ENCODE measurements at places on chromosomes 2 and 18. TPM values are rescaled to one million over a fixed set of nuclear protein-coding genes. Genes with fewer than 3 reads are reported as not detected.

DNA sequence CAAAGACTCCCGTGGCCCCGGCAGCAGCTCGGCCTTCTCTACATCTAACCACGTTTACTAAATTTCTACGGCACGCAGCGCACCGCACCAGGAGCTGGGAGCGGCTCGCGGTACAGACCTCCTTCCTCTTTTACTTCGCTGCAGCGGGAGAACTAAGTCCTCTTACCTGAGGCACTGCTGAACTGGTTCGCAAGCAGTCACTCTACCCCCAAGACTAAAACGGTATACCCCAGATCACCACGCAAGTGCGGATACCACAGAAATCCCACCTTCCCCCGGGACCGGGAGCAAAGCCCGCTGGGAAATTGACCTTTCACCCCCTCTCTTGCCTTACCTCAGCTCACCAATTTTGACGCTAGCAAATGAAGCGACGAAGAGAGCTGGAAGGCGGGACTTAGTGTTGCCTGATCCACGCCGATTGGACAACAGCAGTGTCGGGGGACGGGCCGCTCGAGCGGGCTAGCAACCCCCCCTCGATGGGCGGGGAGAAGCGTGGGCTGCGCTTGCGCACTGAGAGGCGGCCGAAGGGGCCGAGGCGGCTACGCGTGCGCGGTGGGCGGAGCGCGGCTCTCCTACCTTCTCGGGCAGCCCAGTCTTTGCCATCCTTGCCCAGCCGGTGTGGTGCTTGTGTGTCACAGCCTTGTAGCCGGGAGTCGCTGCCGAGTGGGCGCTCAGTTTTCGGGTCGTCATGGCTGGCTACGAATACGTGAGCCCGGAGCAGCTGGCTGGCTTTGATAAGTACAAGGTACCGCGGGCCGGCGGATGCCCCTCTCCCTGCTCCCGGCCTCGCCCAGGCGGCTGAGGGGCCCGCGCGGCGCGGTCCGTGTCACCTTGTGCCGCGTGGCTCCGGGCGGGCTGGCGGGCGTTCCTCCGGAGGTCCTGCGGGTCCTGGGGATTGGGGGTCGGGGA, at the start of gene SELENOI:
Gene SELENOI (plus strand): TSS at position 599 of the 909 bp plus-strand sequence. CDS start 90 bp downstream, at position 689.
- peak within 1 kb of the TSS; percentile 97 for H3K4me3 ChIP-seq
- H3K27ac ChIP-seq = peak within 1 kb of the TSS; percentile 89
- H3K27me3 ChIP-seq = no peaks in the 10 kb centered on the region
- DNase-seq = peak; percentile 99

- H3K27ac ChIP-seq = no peak overlapping the region
- H3K4me3 ChIP-seq = no peak overlapping the region
- H3K36me3 ChIP-seq = no peaks in the 10 kb centered on the region
- no peaks in the 10 kb centered on the region for H3K4me1 ChIP-seq
- no peak for DNase-seq
Observed at GRCh38 chr2:16315908-16316307, 349.7 kb downstream of the CYRIA start.

DNA sequence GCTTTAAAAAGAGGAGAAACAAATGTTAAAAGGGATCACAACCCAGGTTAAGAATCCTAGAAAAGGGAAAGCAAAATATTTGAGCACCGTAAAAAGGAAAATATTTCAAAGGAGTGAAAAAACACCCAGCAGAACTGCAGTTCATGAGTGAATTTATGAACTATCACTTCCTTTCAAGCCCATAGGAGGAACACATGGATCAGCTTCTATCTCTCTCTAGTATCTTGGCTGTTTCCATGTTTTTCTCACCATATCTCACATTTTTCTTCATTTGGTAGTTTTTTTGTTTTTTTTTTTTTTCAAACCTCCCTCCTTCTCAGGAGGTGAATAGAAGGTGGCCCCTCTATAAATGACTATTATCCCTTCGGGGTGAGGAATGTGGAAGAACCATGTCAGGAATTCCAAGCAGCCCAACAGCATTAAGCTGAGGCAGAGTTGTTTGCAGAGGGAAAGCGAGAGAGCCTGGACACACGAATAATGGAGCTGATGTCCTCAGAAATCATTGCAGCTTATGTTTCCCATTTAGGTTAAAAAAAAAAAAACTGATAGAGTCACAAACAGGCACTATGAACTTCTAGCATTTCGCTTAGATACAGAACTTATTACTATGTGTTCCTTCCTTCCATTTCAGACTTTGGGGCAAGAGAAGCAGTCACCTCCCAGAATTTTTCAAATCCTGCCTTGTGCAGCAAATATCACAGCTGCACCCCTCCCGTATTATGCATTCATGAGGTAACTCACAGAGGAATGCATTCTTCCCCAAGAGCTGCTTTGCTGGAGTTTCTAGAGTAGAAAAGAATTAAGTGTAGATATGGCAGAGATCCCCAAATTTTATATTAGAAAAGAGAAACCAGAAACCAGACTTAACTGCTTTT, 315.6 kb downstream of the IRS1 start:
- H3K4me3 ChIP-seq = no peak overlapping the region
- H3K27ac ChIP-seq = no peak overlapping the region
- H3K4me1 ChIP-seq = no peaks in the 10 kb centered on the region
- H3K36me3 ChIP-seq = no peaks in the 10 kb centered on the region

DNA sequence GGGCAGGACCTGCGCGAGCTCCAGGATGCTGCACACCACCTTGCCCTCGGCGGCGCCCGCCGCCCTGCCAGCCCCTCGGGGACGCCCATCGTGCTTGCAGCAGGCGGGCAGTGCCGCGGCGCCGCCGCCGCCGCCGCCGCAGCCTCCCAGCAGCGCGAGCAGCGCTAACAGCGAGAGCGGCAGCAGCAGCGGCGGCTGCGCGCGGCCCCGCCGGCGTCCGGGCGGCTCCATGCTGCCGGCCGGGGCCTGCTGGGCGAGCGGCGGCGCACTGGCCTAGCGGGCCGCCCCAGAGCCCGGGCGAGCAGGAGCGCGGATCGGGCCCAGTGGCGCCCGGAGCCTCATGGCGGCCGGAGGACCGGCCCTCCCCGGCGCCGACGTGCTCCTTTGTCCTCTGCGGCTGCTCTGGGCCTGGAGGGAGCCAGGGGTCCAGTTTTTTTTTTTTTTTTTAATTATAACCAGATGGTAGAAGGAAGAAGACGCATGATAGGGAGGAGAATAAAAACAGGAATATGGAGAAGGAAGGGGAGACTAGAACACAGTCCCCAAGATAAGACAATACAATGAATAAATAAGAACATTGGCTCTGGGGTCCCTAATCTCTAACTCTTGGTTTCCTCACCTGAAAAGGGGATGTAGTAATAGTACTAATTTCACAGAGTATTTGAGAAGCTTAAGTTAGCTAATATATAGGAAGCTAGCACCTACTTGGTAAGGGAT, 17.1 kb upstream of the ANKRD62 start:
- no peaks in the 10 kb centered on the region for H3K36me3 ChIP-seq
- H3K4me3 ChIP-seq = no peak overlapping the region
- no peak overlapping the region for H3K27ac ChIP-seq
- H3K4me1 ChIP-seq = no peaks in the 10 kb centered on the region
- no peak for DNase-seq

GRCh38 chr2:58834404-58834803, 593.3 kb upstream of the FANCL start:
- DNase-seq = no peak
- no peaks in the 10 kb centered on the region for H3K36me3 ChIP-seq
- no peak overlapping the region for H3K4me3 ChIP-seq
- H3K27me3 ChIP-seq = no peaks in the 10 kb centered on the region
- no peaks in the 10 kb centered on the region for H3K4me1 ChIP-seq

GRCh38 chr18:44795241-44795640, 114.6 kb downstream of the SETBP1 start:
- H3K36me3 ChIP-seq = 0 out of 2 replicates have a peak, but pooled peaks cover 2% of the 10 kb centered on the region
- H3K27me3 ChIP-seq = no peaks in the 10 kb centered on the region
- H3K4me3 ChIP-seq = no peak overlapping the region
- H3K27ac ChIP-seq = no peak overlapping the region
- H3K4me1 ChIP-seq = peaks cover 21% of the 10 kb centered on the region
- DNase-seq = no peak

DNA sequence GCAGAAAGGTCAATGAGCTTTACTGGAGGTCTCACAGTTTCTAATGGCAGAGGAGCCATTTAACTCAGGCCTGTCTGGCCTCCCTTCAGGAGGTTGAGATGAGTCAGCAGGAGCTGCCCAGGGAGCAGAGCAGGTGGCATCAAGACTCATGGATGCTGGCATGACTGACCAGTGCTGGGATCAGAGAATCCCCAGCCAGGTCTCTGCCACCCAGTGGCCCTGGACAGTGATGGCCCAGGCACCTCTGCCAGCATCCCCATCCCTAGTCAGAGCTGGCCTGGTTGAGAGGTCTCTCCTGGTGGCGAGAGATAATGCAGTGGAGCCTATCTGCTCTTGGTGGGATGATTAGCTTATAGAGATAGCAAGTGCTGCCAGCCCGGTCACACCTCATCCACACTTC, 43.1 kb downstream of the GYPC start:
- peaks cover 4% of the 10 kb centered on the region for H3K36me3 ChIP-seq
- H3K27ac ChIP-seq = no peak overlapping the region
- H3K4me3 ChIP-seq = no peak overlapping the region
- no peak for DNase-seq
- H3K27me3 ChIP-seq = no peaks in the 10 kb centered on the region

GRCh38 chr2:77008853-77009252, 513.3 kb downstream of the LRRTM4 start:
- no peaks in the 10 kb centered on the region for H3K4me1 ChIP-seq
- DNase-seq = no peak

DNA sequence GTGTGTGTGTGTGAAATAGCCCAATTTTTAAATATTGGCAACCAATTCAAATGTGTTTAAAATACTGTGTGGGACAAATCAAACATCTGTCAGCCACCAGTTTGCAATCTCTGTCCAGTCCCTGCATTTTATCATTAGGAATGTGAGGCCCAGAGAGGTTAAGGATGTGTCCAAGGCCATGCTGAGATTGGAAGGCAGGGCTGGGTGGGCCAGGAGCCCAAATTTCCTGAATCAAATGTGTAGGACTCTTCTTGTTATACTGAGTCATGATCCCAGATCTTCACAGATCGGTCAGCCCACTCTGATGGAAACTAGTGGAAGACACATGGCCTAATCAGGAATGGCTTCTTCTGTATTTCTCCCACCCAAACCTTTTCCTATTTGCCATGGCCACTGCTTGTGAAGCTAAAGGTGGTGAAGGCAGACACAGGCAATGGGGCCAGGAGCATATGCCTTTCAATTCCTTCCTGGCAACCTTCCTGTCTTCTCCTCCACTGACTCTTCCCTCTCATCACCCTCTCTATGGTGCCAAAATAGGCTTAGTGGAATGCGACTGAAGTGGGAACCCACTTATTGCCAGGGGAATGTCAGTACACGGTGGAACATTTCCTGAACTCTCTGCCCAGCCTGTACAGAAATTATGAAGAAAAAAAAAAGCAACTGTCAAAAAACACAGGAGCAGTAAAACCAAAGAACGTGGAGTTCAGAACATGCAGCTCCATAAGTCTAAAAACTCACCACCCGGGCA, 35.5 kb downstream of the ZEB2 start:
- H3K4me3 ChIP-seq = no peak overlapping the region
- DNase-seq = no peak
- H3K36me3 ChIP-seq = no peaks in the 10 kb centered on the region

Gene ZAP70
- 2.9 TPM for total RNA-seq

Gene GULP1
- 0.13 TPM for total RNA-seq

Gene EGR4
- not detected for total RNA-seq

All from GM12878 (cell line).